ENCODE measurements at places on chromosomes 1 and 21. TPM values are rescaled to one million over a fixed set of nuclear protein-coding genes. Genes with fewer than 3 reads are reported as not detected.

DNA sequence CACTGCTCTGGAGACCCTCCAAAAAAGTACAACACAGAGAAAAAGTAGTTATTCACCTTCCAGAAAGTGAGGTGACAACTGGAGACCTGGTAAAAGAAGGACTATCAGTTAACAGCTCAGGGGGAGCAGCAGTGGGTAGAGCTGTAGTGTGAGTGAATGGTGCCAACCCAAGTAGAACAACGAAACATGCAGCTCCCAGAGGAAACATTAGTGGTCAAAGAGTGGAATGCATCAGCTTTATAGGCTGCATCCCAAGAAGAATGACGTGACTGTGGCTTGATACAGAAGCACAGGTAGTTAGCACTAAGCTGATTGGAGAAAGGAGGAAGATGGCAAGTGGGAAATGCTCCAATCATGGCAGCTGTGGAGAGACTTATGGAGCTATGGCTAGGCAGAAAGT, 275.7 kb upstream of the CAMK1G start:
- peak; percentile 10 for DNase-seq

- no peak for DNase-seq
These were observed 31.0 kb upstream of the BEND5 start for GRCh38 chr1:48807554-48808260.

DNA sequence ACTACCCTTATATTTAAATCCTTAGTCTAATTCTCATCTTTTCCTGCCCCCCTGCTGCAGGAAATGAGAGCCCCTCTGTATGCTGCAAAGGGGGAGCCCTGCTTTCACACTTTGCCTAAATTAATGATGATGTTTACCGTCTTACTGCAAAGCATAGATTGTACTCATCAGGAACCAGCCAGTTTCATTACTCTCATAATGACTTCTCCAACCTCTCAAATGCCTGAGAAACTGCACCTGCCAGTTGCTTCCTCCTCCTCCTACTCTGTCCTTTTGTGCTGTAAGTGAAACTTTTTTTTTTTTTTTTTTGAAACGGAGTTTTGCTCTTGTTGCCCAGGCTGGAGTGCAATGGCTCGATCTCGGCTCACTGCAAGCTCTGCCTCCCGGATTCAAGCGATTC, 101.7 kb downstream of the ADSS2 start:
- no peak for DNase-seq

The CFH gene
- total RNA-seq, result 0.89 TPM

GRCh38 chr1:65681096-65681495, 111.6 kb upstream of the PDE4B start:
- DNase-seq, result no peak

The SPTA1 gene
- not detected for total RNA-seq

DNA sequence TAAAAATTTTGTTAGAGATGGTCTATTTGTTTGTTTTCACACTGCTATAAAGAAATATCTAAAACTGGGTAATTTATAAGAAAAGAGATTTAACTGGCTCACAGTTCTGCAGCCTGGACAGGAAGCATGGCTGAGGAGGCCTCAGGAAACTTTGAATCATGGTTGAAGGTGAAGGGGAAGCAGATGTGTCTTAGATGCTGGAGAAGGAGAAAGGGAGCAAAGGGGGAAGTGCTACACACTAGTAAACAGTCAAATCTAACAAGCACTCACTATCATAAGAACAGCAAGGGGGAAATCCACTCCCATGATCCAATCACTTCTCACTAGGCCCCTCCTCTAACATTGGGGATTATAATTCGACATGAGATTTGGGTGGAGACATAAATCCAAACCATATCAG, 76.8 kb upstream of the COL24A1 start:
- DNase-seq, result no peak

The ATPAF1 gene
- 31.3 TPM for total RNA-seq

GRCh38 chr1:225514671-225515081, 86.8 kb upstream of the LBR start:
- no peak for DNase-seq

The PLEKHN1 gene
- 13.2 TPM for total RNA-seq

DNA sequence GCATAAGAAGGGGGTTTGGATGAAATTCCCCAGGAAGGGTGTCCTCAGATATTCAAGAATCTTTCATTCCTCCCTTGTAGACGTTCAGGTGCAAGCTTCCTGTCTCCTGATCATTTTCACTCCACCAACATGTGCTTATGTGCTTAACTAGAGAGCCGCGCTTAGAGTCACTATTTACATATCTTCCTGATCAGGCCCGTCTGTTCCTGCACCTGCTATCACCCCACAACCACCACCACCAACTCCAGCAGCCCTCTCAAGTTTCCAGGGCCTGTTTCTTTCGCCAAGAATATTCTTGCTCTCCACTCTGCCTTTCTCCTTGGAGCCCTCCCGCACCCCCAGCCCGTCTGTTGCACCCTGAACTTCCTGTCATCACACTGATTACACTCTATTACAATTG, 113.4 kb downstream of the SPSB1 start:
- DNase-seq, result no peak

The CACHD1 gene
- total RNA-seq, result 12.1 TPM

The STUM gene
- total RNA-seq, result not detected

The LENEP gene
- not detected for total RNA-seq

GRCh38 chr1:162328512-162328911, 48.1 kb downstream of the SPATA46 start:
- no peak for DNase-seq

The CFHR5 gene
- not detected for total RNA-seq

The NT5C1A gene
- total RNA-seq, result not detected

- DNase-seq, result peak; percentile 69
These were observed 20.3 kb upstream of the SLC26A9 start for GRCh38 chr1:205963352-205964155.

DNA sequence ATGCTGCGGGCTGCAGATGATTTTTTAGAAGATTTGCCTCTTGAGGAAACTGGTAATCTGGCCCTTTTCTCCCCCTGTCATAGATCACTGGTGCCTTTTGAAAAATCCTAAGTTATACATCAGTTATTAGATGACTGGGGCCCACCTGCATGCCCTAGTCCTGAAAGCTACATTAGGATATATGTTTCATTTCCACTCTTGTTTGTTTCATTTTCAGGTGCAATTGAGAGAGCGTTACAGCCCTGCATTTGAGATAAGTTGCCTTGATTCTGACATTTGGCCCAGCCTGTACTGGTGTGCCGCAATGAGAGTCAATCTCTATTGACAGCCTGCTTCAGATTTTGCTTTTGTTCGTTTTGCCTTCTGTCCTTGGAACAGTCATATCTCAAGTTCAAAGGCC, 8.1 kb upstream of the IFI44 start:
- no peak for DNase-seq

DNA sequence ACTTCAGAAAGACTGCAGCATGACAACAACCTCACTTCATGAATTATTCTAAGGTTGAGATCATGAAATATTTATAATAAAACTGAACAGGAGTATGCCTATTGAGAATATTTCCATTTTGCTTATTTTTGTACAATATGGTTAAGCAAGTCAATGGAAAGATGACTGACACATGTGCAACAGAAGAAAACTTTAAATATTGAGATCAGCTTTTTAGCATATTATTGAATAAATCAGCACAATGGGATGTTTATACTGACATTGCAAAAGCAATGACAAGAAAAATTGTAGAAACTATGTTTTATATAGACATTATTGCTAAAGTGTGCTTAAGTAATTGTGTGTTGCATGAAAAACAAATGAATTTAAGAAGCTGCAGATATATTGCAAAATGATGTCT, 4.6 kb downstream of the LCE7A start:
- DNase-seq, result no peak

The C8A gene
- total RNA-seq, result not detected

The TMEM61 gene
- 0.41 TPM for total RNA-seq

- DNase-seq, result no peak
These were observed 630.9 kb upstream of the USP24 start for GRCh38 chr1:55846051-55846450.
